Natural killer cell treated with Interleukin-12 subunit alpha and Interleukin-12 subunit beta and Interleukin-15 and Interleukin-18, amount 100 ng/mL, for 72 hours (primary cell): ENCODE measurements at places on chromosomes 2 and 18.

DNA sequence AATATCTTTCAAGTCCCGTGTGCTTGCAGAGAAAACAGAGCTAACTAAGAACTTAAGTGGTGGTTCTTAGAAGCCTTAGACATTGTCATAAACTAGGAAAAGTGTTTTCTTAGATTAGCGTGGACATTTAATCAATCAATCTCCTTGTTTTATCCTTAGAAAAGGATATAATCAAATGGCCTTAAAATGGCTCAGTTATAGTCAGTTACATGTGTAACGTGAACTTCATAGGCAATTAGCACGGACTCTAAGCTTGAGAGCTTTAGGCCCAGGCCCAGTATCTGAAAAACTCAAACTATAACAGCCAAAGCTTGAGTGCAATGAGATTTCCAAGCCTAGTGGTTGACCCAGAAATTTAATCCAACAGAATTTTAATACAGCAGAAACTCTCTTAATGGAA is 43.5 kb upstream of the SP3 start:
- DNase-seq, result no peak

DNA sequence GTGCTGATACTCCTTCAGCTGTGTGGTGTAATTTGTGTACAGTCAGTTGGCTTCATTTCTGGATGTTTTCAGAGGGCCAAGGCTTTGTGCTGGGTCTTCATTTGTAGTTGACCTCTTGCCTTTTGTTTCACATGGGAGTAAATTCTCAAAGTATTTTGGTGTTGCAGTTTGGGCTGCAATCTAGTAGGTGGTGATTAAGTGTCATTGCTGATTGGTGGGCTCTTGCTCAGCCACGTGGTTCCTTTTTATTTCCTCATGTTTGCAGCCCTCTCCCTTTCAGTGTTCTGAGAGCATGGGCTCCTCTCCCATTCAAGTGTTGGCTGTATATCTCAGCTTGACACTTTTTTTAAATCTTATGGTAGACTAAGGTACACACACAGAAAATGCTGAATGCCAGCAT is 96.8 kb downstream of the SNTG2 start:
- no peak for DNase-seq

- DNase-seq, result no peak
Observed at GRCh38 chr2:234429265-234429664, 67.6 kb downstream of the ARL4C start.

DNA sequence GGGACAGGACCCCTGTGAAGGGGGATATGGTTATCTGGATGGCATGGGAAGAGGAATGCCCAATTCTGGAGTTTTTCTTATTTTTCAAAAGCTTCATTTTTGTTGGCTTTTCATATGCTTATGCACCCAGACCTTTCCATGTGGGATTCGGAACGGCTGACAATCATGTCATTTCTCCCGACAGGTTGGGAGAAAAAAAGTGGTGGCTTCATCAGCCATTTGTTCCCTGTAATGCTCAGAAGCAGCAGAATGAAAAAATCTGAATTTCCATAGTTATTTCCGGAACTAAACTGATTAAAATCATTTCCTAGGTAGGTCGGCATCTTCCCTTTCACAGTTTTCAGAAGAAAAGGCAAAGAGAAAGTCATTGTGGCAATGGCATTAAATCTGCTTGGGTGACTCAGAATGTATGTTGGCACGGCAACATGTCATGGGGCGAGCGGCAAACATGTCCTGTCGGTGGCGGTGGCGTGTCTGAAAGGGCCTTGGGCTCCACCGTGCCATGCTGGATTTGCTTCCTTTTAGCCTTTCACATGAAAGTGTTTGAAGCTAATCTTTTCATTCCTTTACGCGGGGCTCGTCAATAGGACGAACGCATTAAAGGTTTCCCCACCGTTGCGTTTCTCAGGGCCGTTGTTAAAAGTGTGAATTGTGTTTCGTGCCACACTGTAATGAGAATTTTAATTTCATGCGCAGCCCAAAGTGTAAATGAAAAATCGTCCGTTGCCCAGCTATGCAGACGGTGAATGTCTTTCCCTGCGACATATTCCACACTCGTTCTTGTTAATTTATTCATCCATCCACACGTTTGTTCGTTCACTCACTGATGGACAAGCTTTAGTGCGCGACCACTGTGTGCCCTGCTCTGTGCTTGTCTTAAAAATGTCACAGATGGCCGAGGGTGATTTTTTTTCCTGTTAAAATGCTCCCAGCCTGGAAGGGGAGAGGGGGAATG is 18.5 kb downstream of the ACKR3 start:
- DNase-seq, result no peak

- DNase-seq, result no peak
Observed at GRCh38 chr2:608297-608696, 68.9 kb downstream of the TMEM18 start.
